ENCODE measurements at places on chromosomes 4 and X.

DNA sequence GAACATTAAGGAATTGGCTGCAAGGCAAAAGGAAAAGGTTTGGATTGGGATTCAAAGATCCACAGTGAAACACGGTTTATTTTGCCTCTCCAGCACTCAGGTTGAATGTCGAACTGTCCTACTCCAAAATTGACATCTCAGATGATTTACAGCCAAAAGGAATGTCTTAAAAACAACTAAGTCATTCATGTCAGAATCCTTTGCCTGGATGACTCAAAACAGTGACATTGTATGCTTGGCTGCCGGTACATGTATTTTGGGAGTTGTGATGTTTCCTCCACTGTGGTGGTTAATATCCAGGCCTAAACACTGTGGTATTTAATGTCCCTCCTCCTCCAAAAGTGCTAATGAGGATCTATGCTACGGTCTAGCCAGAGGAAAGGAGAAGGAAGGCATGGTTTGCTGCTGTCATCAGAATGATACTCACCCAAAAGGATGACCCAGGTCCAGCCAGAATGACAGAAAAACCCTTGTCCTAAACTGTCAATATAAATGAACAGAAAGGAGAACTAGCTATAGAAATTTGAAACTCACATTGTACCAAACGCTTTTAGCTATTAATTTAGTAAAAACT lies 20.9 kb downstream of the PGM2 start:
- no peak for DNase-seq

DNA sequence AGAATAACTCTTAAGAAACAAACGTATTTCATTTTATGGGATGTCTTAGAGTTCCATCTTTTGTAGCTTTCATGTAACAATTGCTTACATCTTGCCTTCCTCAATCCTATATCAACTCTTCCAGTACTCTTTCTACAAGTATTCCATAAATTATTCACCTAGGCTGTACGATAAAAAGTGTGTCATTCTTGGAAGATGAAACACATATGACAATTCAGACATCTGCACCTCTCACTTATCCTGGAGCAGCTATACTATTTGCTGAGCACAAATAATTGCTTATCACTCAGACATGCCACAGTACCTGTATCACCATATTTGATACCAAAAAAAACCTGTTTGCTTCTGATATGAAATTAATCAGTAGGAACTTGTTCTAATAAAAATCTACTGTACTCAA lies 1.0 kb downstream of the POF1B start:
- no peak for DNase-seq

- DNase-seq: no peak
Observed at GRCh38 chrX:154011376-154012335, 8.0 kb downstream of the IRAK1 start.

GRCh38 chr4:46329118-46329976 lies 60.6 kb downstream of the GABRA2 start:
- no peak for DNase-seq

- DNase-seq: no peak
Observed at GRCh38 chr4:172786039-172786792, 382.4 kb upstream of the GALNT7 start.

GRCh38 chr4:4779054-4779453 lies 80.4 kb upstream of the MSX1 start:
- DNase-seq: no peak

Measured in activated CD4-positive, alpha-beta T cell treated with anti-CD3 and anti-CD28 coated beads, Interleukin-2, amount 50 U/mL, for 4 hours (primary cell).